ENCODE measurements at places on chromosomes 6 and 20.

- peak; percentile 81 for DNase-seq
Observed at GRCh38 chr6:26554697-26555504, 16.7 kb downstream of the HMGN4 start.

DNA sequence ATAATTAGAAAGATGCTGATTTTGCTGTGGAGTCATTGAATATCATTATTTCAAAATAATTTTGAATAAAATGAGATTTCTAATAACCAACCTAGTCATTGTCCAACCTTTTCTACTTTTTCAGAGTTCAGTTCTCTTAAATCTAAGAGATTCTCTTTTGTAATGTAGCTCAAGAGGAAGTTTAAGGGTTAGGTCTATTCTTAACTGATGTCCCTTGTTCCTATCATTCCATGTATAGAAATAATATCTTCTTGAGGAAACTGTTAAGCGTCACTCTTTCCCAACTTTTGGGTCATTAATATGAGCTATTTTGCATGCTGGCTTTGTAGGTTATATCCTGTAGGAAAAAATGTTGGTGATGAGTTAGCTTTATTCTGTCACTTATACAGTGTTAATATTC, 27.0 kb downstream of the RNF144B start:
- no peak for DNase-seq

DNA sequence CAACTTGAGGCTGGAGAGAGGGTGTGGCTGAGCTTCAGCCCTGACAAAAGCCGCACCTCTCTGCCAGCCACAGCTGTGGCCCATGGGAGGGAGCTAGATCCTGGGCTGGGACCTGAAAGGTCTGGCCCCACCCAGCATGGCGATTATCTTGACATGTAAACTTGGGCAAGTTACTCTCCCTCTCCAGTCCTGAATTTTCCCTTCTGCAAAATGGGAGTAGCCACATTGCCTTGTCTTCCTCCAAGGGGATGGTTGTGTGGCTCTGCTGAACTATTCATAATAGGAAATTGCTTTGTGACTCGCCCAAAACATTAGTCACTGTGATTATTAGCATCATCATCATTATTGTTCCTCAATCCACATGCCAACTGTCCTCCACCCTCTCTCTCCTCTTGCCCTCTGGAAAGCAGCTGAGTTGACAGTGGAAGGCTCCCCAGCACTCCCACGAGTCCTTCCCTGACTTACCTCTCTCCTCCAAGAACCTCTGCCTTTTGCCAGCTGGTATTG, 23.0 kb upstream of the RBPJL start:
- no peak for DNase-seq

DNA sequence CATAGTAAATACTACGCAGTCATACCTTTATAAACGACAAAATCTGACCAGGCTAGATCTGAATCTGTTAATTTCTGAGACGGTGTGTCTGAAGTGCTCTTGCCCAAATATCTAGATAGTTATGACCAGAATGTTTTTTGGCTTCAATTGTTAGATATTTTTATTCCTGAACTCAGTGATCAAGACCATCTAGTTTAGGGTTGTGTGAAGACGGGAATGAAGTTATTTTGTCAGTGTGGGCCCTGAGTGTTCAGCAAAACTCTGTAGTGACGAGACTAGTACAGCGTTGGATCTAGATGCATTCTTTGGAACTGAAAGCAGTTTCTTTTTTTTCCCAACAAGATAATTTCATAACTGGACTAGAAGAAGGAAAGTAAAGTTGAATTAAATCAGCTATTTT, 3.1 kb downstream of the STXBP5 start:
- no peak for DNase-seq

DNA sequence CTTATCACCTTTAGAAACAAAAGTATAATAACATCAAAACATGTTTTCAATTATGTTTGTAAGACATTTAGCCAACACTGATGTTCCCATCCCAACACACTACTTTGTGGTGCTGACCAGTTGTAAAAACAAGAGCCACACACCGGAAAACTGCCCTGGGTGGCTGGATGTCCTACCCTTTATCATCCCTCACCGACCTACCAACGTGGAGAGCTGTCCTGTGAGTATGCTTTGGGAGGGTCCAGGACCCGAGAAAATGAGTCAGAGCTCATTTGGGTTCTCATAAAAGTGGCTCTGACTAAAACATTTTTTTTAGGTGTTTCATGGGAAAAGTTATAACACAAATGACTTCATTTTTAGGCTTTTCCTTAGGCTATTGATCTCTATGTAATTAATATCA, 29.3 kb upstream of the CTAGE9 start:
- no peak for DNase-seq

GRCh38 chr20:50806126-50806768, 11.4 kb downstream of the BCAS4 start:
- DNase-seq, result no peak

GRCh38 chr20:31751126-31751525, 12.0 kb downstream of the TPX2 start:
- no peak for DNase-seq
